ENCODE measurements at places on chromosomes 6 and 20.

DNA sequence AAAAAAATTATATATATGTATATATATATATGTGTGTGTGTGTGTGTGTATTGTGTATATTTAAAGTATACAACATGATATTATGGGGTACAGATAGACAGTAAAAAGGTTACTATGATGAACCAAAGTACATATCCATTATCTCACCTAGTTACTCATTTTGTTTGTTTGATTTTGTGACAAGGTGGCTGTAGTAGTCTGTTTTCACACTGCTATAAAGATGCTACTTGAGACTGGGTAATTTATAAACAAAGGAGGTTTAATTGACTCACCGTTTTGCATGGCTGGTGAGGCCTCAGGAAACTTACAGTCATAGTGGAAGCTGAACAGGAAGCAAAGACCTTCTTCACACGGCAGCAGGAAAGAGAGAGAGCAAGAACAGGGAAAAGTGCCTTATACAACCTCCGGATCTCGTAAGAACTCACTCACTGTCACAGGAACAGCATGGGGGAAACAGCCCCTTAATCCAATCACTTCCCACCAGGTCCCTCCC, 30.2 kb upstream of the DACT2 start:
- H3K4me1 ChIP-seq, result no peaks in the 10 kb centered on the region
- no peak for DNase-seq
- H3K4me3 ChIP-seq, result no peak overlapping the region
- H3K27me3 ChIP-seq, result peaks cover 68% of the 10 kb centered on the region
- no peaks in the 10 kb centered on the region for H3K36me3 ChIP-seq
- no peak overlapping the region for H3K27ac ChIP-seq

GRCh38 chr6:166499350-166500163, 86.9 kb downstream of the RAMACL start:
- peaks cover 11% of the 10 kb centered on the region for H3K4me1 ChIP-seq
- no peaks in the 10 kb centered on the region for H3K27me3 ChIP-seq
- no peak overlapping the region for H3K27ac ChIP-seq
- no peak overlapping the region for H3K4me3 ChIP-seq
- H3K36me3 ChIP-seq, result peaks cover 75% of the 10 kb centered on the region

- H3K4me1 ChIP-seq, result peaks cover 17% of the 10 kb centered on the region
- H3K4me3 ChIP-seq, result no peak overlapping the region
- no peak overlapping the region for H3K27ac ChIP-seq
- peaks cover 15% of the 10 kb centered on the region for H3K27me3 ChIP-seq
Measured at GRCh38 chr20:60053125-60053817, 95.0 kb downstream of the CDH26 start.

DNA sequence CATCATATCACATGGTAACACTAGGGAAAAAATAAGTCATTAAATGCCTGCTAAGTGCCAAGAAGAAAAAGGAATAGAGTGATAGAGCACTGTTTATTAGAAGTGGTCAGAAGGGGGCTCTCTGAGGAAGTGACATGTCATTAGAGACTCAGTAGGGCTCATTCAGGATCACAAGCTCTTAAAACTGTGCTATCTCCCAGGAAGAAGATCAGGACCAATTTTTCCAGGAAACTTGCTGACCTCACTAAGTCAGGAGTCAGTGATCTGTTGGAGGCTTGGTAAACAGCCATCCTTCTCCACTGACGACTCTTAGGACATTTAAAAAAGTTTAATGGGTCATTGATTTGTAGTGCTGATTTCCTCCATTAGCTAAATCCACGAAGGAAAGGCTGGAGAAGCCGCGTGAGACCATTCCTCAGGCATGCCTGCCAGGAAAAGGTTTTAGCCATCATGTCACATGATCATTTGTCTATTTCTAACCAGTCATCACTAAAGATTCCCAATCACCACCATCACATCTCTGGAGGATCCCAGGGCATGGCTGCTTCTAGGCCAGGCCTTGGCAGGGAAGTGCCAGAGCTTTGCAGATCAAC, 5.9 kb upstream of the PTPN1 start:
- H3K36me3 ChIP-seq, result no peaks in the 10 kb centered on the region
- DNase-seq, result no peak
- H3K27ac ChIP-seq, result peak overlapping the region; percentile 56
- peaks cover 20% of the 10 kb centered on the region for H3K4me1 ChIP-seq
